ENCODE measurements at places on chromosomes 12 and 14. TPM values are rescaled to one million over a fixed set of nuclear protein-coding genes. Genes with fewer than 3 reads are reported as not detected.

Gene SYNDIG1L
- 0.39 TPM for polyA plus RNA-seq

Gene RAB15
- 21.6 TPM for polyA plus RNA-seq

Gene VDR
- polyA plus RNA-seq: 3.5 TPM

DNA sequence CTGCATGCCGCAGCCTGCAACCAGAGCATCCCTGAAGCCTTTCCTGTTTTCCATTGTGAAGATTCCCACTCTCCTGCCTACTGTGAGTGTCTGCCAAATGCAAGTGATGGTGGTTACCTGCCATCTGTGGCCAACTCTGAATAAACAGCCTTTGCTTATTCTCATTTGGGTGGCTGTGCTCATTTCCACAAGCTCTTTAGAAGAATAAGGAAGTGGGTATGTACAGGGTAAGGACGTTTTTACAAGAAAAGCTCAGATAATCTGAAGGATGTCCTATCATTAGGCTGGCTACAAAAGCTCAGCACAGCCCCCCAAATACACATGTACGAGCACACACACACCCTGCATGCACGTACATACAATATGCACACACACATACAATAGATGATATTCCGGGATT is 7.3 kb upstream of the RNASE1 start:
- no peak for DNase-seq

DNA sequence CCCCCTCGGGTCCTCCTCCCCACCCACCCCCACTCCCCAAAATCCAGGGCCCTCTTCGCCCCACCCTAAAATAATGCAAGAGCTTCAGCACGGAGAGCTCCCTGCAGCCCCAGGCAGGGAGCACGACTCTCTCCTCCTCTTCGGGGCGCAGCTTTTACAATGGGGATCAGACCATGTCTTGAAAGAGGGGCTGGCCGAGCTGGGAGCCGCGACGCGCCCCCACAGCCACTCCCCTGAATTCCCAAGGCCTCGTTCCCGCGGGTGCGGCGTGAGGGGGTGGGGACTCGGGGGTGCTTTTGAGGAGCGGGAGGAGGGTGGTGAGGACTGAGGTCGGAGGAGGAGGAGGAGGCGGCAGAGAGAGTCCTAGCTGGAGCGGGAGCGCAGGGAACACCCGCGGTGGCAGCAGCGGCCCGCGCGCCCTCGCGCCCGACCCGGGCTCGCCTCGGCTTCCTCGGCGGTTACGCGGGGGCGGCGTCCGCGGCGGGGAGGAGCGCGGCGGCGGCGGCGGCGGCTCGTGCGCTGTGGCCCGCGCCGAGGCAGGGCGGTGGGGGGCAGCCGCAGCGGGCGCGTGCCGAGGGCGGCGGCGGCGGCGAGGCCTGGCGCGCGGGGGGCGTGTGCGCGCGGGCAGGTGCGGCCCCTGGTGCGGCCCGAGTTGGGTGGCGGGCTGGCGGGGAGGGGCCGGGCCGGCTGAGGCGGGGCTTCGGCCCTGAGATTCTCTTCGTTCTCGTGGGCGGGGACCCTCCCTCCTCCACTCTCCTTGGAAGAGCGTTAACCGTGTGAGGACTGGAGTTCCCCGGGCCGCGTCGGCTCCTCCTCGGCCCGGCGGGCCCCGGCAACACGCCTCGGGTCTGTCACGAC is at the start of gene ANKS1B:
ANKS1B (minus strand) TSS at position 666 of the 858 bp plus-strand sequence. CDS start 699 bp downstream, outside the sequence.
- DNase-seq: peak; percentile 37

Measured in right renal pelvis (tissue), 4 donors.